ENCODE measurements at places on chromosomes 6 and 20.

DNA sequence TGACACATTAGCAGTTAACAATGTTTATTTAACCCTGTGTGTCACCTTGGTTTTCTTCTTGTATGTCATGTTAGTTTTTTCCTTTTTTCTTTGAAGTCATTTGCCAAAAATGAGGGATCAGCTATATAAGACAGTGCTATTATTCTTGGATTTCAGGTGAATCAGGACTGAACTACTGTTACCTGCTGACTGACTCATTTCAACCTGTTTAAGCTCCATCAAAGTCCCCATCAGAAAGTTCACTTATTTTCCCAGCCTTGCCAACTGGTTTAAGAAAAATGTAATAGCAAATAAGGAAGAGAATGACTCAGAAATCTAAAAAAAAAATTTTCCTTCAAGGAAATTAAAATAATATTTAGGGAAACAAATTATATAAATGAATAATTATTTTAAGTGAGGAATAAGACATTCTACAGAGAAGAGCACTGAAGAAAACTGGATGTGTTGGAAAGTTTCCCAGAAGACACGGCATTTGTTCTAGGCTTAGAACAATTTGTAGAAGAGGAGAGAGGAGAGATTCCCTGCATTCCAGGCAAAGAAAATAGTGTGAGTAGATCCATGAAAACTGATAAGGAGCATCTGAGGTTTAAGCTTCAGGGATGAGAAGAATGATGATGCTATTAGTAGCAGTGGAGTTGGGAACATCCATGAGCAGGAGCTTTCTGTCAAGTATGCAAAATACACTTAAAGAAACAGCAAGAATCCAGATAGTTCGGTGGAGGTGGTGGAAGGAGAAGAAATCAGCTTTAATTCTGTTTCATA lies 84.9 kb upstream of the SIM1 start:
- DNase-seq, result no peak

DNA sequence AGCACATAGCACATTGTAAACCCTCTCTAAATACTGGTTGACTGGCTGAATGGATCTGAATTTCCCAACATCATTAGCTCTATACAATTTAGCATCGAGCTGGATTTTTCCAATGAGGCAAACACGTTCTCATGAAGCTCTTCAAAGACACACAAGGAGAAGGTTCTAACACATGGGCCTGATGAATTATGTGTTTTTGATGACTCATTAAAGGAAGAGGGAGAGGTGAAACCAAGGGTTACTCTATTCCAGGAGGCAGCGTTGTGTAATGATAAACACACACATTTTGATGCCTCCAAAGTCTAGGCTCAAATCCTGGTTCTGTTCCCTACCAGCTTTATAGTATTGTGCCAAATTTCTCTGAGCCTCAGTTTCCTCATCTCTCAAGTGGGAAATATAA lies 84.3 kb downstream of the PFDN4 start:
- no peak for DNase-seq

- no peak for DNase-seq
Observed at GRCh38 chr20:33576432-33577125, 85.5 kb upstream of the C20orf144 start.

DNA sequence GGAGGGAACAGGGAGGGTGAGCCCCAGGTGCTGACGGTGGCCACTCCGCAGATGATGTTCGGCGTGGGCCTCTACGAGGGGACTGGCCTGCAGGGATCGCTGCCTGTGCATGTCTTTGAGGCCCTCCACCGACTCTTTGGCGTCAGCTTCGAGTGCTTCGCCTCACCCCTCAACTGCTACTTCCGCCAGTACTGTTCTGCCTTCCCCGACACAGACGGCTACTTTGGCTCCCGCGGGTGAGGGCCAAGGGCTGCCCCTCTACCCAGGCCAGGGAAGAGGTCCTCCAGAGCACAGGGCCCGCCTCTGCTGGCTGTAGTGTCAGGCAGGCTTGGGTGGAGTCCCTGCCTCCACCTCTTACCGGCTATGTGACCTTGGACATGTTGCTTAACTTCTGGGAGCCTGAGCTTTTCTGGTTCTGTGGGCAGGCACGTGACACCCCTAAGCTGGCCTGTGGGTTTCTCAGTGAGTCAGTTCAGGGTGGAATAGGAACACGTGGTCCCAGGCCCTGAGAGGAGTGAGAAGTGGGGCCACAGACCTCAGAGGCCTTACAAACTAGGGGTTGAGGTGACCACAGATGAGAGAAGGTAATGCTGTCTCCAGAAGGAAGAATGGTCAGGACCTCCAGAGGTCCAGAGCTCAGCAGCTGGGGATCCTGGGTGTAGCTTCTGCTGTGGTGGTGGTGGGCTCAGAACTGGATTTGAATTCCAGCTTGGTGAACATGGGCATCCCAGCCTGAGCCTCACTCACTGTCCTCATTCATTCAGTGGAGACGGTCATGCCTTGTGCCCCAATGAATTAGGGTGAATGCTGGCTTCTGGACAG lies 11.9 kb downstream of the PCIF1 start:
- DNase-seq, result peak; percentile 91

DNA sequence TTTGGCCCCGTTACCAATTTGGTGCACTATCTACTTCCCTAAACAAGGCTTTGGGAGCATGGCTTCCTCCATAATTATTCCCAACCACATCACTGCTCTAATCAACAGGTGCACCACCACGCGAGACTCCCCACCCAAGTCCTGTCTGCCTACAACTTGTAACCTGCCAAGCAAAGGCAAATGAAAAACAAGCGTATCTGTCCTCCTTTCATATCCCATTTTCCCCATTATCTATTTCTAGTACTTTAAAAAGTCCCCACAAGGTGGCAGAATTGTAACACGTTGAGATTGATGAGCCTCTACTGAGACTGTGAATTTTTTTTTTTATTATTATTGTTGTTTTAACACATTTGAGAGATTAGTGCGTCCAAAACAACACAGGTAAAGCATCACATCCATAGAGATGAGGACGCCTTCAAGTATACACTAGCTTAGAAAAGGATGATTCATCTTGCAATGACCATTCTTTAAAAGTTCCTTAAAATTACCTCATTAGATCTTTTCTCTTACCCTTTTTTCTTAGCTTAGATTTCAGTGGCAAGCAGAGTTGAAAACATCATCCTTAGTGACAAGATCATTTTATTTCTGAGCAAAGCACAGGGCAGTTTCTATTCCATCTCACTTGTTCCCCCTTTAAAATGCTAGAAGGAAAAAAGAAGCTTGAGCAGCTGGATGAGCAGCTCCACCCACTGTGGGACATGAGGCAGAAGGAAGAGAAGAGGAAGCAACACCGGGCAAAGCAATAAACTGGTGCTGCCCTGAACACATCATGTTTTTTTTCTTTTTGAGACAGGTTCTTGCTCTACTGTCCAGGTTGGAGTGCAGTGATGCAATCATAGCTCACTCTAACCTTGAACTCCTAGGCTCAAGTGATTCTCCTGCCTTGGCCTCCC lies 210.8 kb downstream of the ARHGAP18 start:
- DNase-seq, result no peak

Measured in lower leg skin (tissue), 4 donors.